GOT3 (cell line): ENCODE measurements at places on chromosomes 6 and 20.

GRCh38 chr6:3457710-3458602 lies 1.1 kb upstream of the SLC22A23 start:
- no peak for DNase-seq

- DNase-seq, result no peak
Observed at GRCh38 chr6:137237413-137238170, 18.4 kb upstream of the IFNGR1 start.

- DNase-seq, result no peak
Observed at GRCh38 chr20:37954190-37954589, 51.3 kb downstream of the VSTM2L start.

- DNase-seq, result no peak
Observed at GRCh38 chr6:16841241-16841640, 80.0 kb upstream of the ATXN1 start.

- no peak for DNase-seq
Observed at GRCh38 chr6:38846844-38847243, 131.7 kb downstream of the DNAH8 start.

DNA sequence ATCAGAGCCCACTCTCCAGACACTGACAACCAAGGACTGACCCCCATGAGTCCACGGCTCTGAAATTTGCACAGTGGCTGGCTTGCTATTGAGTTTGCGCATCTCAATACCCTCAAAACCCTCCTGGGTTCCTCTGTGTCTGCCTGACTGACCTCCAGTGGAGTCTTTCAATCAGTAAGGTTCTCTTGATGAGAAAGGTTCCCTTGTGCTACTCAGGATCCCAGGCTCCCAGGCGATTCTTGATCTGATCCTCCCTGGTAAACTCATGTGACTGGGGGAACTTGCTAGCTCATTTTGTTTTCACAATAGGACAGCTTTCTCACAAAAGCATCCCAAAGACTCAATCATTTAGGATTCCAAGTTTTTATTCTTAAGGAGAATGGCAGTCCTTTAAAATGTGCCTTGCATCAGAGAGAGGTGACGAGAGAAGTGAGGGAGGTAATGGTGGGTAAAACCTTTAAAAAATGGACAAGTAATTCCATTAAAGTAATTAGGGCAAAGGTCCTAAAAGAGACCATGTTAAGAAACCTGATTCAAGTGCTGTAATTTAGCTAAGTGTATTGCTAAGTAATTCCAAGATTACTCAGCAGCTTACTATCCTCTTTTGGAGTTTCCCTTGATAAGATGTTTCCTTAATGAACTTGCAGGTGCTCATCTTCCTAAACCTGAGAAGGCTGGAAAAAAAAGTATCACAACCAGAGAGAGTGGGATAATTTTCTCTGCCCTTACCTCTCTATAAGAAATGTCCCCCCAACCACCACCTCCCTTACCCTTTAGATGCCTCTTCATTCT lies 304.7 kb upstream of the SGK1 start:
- DNase-seq, result no peak

GRCh38 chr6:4772750-4773149 lies 3.5 kb upstream of the CDYL start:
- DNase-seq, result no peak

GRCh38 chr6:41181566-41181965 lies 18.6 kb upstream of the TREM2 start:
- no peak for DNase-seq

GRCh38 chr20:25454153-25454900 lies 46.9 kb downstream of the GINS1 start:
- no peak for DNase-seq

GRCh38 chr6:112477125-112477524 lies 130.0 kb downstream of the RFPL4B start:
- DNase-seq, result no peak

GRCh38 chr20:19047951-19048296 lies 164.5 kb upstream of the SLC24A3 start:
- no peak for DNase-seq

DNA sequence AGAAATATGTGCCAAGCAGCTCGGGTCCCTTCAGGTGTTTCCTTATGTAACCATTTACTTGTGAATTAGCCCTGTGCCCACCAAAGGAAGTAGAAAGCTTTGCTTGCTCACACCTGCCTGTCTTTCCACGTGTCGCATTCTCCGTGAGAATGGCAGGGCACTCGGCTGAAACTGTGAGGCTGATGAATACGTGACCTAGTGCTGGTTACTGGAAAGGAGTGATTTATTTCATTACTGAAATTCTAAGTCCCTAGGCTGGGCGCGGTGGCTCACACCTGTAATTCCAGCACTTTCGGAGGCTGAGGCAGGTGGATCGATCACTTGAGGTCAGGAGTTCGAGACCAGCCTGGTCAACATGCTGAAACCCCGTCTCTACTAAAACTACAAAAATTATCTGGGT lies 45.9 kb upstream of the TULP1 start:
- no peak for DNase-seq

DNA sequence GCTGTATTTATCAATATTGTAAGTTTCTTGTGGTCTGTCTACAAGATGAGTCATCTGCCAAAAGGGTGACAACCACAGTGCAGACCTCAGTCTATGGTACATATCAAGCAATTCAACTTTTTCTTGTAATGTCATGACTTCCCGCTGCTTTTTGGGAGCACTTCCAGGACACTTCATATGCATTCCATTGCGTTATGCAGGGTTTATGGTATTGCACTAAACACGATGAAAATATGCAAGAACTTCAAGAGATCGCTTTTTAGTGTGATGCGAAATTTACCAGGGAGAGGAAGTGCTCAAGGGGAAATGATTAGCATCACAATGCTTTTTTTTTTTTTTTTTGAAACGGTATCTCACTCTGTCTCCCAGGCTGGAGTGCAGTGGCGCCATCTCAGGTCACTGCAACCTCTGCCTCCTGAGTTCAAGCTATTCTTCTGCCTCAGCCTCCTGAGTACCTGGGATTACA lies 166.5 kb downstream of the TFAP2A start:
- no peak for DNase-seq

- no peak for DNase-seq
Observed at GRCh38 chr20:49925901-49926454, 10.2 kb upstream of the RNF114 start.

- no peak for DNase-seq
Observed at GRCh38 chr6:56419191-56419590, 171.8 kb upstream of the COL21A1 start.
